ENCODE measurements at places on chromosomes 5 and 9.

DNA sequence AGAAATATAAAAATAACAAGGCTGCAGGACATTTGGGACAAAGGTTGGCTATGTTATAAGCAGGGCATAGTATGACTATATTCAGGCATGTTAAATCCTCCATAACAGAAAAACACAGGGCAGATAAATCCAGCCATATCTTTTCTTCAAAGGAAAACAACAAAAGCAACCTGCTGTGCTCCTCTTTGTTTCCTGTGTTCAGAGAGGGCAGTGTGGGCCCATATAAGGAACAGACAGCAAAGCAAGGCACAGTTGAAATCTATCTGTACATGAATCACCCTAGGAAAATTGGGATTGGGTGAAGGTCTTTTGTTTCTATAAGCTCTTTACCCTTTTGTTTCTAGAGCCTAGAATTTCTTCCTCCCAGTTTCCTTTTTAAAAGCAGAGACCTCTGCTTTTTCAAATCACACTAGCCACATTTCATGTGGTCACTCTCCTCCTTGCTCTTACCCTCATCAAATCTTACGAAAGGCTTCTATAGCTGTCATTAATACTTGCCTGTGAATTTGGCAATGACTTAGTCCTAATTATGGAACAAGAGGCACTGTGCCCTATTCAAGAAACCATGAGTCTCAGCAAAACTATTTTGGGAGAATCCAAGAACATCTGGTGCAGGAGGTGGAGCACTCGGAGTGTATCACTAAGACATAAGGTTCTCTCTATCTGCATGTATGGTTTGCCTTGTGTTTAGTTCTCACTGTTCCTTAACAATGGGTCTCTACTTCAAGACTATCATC lies 1.8 kb downstream of the GZMA start:
- DNase-seq = no peak

GRCh38 chr5:12794476-12795332 lies 890.5 kb upstream of the CTNND2 start:
- DNase-seq = no peak

DNA sequence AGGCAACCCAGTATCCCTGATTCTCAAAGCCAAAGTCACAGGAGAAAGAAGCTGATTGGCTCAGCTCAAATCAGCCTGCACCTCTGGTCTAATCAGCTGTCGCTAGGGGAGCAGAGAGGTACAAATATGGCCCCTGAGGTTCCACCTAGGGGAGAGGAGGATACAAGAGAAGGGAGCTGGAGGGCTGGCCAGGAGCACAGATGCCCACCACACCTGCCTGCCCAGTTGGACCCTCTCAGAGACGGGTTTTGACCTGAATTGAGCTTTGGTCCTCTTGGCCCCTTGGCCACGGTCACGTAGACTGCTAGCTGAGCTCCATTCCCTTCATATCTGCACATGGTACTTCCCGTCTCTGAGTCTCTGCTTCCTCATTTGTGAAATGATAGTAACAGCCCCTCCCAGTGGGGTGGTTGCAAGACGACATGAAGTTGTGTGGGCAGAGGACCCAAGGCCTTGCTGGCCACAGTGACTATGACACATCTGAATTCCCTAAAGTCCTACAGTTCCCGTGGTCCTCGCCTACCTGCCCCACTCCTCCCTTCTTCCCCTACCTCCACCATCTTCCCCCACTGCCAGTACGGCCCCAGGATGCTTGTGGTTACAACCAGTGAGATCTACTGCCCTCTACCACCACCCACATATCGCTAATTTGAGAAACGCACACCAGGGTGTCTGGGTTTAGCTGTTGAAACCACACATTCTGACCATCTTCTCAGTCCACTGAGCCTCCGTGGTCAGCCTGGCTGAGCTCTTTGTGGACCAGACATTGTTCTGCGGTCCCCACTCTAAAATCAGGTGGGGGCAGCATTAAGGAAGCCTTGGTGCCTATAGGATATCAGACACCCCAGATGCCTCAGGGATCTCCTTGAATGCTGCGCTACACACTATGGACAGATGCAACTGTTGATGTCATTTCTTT lies 60.3 kb upstream of the NEK6 start:
- DNase-seq = no peak

- no peak for DNase-seq
Measured at GRCh38 chr5:149636861-149637246, 55.6 kb downstream of the ARHGEF37 start.

DNA sequence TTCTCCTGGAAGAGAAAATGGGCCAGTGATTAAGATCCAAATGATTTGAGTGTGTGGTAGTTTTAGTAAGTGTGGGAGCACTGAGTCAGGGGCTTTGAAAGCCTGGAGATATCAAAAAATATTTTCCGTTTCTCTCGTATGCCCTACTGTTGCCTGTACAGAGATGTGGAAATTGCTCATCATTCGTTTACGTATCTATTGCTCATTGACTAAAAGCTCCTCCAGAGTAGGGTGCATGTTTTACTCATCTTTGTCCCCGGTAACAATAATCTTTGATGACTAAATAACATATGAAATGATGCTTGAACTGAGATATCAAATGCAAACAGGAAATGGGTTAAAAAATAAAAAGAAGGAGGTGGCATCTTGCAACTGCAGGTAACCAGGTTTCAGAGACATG lies 114.2 kb upstream of the FST start:
- no peak for DNase-seq

- no peak for DNase-seq
Measured at GRCh38 chr5:14216372-14216771, 73.2 kb downstream of the TRIO start.

GRCh38 chr5:148972396-148972795 lies 90.5 kb downstream of the SH3TC2 start:
- DNase-seq = no peak

GRCh38 chr5:169304175-169304574 lies 3.2 kb upstream of the SLIT3 start:
- no peak for DNase-seq

Data from activated CD4-positive, alpha-beta T cell treated with anti-CD3 and anti-CD28 coated beads, Interleukin-2, amount 50 U/mL, for 24 hours (primary cell).